ENCODE measurements at places on chromosomes 1 and 21.
A peak's percentile ranks its signal among the peaks of the same experiment; 100 is the strongest.

- no peak for DNase-seq
These were observed 63.0 kb downstream of the SLC5A9 start for GRCh38 chr1:48285525-48285924.

DNA sequence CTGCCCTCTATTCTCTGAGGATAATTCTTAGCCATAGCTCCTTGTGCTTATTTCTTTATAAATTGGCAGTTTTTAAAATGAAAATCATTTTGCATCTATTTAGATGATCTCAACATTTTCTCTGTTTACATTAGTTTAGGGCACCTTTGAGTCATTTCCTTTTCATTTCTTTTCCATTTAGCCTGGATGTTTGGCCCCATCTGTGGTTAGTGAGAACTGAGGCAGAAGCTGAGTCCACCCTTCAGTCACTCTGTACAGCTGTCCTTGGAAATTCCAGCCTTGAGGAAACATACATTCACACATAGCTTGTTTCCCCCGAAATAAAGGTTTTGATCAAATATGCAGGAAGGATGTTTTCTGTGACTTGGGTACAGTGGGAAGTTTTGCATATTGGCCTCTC lies 123.7 kb downstream of the NTNG1 start:
- no peak for DNase-seq

DNA sequence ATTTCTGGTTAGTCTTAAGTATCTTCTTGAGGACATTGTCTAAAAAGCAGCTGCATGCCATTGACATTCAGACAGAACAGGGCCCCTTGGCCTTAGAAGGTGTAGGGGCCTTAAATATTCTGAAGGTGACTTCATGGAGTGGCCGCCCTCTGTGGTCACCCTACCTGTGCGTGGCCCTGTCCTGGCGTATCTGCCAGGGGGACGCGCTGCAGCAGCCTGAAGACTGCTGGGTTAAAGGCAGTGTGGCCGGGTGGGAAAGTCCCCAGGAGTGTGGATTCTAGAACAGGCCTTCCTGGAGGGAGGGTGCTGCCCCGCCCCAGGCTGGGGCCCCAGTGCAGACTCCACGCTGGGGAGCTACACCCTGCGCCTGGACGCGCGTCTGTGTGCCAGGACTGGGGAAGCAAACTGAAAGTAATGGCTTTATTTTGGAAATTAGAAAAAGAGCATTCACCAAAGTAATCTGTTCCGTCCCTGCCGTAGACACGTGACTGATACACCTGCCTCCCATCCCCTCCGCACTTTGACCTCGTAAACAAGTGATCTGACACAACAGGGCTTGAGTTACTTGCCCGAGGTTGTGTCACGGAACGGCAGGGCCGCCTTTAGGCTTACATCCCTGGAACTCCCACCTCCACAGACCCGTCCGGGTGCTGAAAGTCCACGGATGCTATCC lies 1.8 kb downstream of the AGPAT3 start:
- peak; percentile 76 for DNase-seq

DNA sequence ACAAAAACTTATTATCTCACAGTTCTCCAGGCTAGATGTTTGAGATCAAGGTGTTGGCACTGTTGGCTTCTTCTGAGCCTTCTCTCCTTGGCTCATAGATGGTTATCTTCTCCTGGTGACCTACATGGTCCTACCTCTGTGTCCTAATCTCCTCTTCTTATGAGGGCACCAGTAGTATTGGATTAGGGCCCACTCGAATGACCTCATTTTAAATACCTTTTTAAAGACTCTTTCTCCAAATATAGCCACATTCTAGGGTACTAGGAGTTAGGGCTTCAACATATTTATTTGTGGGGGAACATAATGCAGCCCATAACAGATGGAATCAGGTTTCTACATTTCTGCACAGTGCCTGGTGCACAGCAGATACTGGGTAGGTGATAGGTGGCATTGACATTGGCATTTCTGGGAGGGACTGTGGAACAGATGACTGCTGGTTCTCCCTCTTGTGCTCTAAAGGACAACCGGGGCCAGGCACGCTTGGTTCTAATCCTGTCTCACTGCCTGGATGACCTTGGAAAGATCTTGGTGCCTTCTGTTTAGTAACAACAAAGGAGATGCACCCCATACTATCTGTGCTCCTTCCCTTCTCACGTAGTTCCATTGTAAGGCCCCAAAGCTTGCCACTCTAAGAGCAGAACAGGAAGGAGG lies 140.3 kb downstream of the PLPP3 start:
- DNase-seq = no peak

DNA sequence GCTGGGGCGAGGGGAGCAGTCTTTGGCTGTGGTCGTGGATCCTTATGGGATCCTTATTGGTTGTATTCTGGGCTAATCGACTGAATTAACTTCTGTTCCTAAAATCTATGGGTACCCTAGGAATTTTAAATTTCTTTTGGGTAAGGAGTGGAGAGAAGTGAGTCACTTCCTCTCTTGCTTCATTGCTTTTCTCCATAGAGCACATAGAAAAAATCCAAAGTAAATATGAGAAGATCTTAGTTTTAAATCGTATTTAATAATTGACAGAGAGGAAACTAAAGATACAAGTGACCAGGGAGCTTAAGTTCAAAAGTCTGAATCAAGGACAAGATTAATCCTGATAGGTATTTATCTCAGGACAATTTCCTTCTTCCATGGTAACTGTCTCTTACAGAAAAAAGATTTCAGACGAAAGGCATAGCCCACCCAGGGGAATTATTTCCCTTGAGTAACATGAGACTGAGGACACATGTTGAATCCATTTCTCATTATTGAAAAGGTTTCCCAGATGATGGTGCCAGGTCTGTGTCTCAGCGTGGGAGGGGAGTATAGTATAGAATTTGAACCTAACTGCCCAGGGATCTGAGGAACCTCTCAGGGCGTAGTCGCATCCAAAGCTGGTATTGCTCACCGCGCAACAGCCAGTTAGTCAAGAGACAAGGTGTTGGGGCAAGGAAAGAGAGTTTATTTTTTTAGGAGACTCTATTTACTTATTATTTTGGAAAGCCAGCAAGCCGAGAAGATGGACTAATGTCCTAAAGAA lies 28.7 kb upstream of the FASLG start:
- DNase-seq = no peak

GRCh38 chr1:232635778-232636356 lies 5.9 kb upstream of the SIPA1L2 start:
- DNase-seq = peak; percentile 7

DNA sequence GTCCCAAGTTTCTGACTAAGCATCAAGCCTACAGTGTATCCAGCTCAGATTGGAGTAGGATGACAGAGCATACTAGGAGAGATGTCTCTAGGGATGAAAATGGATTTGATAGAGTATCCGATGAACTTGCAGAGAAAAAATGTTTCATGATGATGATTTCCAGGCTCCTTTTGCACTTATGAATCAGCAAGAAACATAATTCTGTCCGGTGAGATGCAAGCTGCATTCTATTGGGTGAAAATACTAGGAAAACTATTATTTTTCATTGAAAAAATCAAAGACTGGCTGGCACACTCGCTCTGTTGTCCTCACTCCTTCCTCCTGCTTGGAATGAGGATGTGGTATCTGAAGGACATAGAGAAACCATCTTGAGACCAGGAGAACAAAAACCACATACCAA lies 35.4 kb upstream of the RAB3GAP2 start:
- no peak for DNase-seq

- DNase-seq = no peak
These were observed 1.2 kb downstream of the KRTAP10-4 start for GRCh38 chr21:44574457-44575306.

DNA sequence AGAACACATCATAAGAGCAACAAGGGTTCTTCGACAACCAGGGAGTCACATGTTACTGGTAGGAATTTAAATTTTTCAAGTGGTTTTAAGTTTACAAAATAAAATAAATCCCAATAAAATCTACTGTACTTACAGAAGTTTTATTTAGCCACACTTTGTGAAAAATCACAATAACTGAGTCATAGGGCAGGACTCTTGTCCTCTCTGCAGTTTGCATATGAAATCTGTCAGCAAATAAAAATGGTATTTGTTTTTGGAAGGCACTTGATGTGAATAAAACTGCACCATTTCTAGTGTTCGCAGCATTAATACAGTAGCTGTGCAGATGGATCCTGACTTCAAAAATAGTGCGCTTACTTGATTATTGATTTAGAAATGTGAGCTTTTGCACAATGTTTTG lies 150.4 kb downstream of the LBR start:
- no peak for DNase-seq

DNA sequence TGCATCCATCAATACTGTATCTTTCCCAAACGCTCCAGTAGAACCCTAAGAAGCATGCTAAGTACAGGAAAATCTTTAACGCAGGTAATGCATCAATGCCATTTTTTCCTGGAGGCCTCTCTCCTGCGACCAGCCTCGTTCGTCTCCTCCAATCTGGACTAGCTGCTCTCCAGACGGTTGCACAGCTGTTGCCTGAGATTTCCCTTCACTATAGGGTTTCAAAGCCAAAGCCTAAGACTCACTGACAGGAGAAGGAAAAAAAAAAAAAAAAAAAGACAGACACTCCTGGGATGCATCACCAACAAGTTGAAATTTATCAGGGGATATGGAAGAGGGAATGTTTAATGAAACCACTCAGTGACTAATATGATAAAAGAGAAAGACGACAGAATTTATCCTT lies 93.0 kb downstream of the APP start:
- DNase-seq = no peak

DNA sequence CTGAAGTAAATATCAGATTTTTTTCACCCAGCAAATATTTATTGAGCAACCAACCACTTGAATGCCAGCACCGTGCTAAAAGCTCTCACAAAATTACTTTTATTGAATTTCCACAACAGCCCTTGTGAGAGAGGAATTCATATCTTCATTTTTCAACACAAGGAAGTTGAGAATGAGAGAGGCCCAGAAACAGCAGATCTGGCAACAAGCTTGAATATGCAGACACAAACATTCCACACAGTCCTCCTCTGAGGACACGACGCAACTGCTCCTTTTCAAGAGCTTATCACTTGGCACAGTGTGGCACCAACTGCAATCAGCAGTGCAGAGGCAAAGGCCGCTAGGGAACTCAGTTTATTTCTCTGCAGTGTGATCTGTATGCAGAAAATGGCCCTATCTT lies 32.2 kb upstream of the IFNAR2 start:
- no peak for DNase-seq

DNA sequence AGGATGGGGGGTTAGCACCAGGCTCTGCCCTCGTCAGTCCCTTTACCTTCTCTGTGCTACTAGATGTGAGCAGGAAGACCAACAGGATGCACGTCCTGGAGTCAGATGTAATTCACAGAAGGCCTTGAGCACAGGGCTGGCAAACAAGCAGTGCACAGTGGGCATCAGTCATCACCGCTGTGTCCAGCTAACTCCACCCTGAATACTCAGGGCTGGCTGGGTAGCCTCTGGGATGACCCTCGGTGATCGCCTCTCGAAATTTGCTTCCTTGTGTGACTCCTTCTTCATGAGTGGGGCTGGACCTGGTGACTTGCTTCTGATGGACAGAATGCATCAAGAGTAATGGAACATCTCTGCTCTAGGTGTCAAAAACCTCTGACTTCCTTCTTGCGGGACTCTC lies 92.2 kb upstream of the TMPRSS2 start:
- DNase-seq = no peak

- no peak for DNase-seq
These were observed 179.6 kb downstream of the LMO4 start for GRCh38 chr1:87508247-87508787.

DNA sequence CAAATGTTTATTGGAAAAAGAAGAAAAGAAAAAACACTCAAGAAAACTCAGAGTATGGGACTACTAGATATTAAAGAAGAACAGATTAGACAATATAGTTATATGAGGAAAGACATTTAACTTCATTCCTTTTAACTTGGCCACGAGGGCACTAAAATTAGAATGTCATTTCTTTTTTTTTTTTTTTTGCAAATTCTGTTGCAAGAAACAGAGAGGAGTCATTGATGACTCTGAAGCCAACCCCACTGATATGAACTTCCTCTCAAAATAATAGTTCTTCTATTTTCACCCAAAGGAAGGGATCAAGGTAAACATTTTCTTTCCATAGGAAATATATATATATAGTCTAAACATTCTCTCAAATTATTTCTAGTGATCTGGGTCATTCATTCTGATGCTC lies 24.6 kb upstream of the PEX19 start:
- no peak for DNase-seq

DNA sequence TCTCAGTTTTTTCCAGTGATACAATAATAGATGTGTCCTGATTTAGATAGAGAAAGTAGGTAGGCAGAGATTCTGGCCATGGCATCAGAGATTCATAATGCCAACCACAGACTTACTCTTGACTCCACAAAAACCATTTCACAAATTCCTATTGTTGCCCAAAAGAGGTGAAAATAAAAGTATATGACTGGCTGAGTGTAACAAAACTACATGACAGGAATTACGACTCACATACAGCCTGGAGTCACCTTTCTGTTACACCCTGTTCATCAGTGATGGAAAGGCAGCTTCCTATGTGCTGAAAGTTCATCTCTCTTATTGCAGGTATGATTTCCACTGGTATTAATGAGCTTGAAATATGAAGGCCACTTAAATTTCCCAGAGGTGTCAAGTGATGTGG lies 72.3 kb downstream of the MPZL1 start:
- no peak for DNase-seq

DNA sequence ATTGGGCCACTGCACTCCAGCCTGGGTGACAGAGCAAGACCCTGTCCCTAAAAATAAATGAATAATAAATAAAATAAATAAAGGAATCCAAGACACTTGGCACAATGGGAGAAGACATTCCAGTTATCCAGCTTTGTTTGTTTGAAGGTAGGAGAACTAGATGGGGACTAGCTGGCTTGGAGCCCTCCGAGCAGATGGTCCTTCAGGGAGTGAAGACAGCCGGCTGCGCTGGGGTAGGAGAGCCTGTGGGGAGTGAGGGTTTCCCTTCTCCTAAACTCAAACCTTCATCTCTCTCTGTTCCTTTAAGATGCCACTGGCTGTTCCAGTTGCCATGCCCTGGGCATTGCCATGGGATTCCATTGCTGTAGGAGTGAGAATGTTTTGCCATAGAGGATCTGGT lies 120.6 kb downstream of the NAV1 start:
- DNase-seq = no peak

DNA sequence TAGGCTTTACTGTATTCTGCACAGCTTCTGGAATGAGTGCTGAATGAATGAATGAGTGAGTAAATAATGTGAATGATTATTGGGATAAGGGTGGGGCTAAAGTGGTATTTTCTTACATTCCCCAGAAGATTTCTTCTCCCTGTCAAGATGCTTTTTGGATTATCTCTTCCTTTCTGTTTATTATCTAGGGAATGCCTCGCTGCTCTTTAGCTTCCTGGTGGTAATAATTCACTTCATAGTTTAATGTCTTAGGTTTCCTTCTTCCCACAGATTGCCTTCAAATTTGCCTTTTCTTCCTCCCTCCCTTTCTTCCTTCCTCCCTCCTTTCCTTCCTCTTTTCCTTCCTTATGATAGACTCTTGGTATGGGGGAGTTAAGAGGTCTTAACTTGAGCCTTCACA lies 24.0 kb downstream of the DDR2 start:
- no peak for DNase-seq

- DNase-seq = no peak
These were observed 6.0 kb downstream of the TOR1AIP1 start for GRCh38 chr1:179888071-179888470.

DNA sequence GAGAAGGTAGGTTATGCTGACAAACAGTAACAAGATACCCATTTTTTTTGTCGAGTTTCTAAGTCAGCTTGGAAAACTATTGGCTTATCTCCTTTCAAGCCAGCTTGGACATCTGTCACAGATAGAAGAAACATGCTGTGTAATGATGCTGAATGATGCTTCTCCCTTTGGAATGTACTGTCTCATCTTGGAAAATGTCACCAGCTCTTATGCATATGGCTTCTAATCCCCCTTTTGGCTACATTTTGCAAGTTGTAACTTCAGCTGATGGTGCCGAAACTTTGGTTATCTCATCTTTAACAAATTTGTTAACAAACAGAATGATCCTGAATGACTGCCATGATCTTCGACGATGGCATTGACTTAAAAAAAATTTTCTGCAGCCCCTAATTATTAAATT lies 68.8 kb upstream of the ST6GALNAC3 start:
- DNase-seq = no peak
